ENCODE measurements at places on chromosomes 12 and 14.

DNA sequence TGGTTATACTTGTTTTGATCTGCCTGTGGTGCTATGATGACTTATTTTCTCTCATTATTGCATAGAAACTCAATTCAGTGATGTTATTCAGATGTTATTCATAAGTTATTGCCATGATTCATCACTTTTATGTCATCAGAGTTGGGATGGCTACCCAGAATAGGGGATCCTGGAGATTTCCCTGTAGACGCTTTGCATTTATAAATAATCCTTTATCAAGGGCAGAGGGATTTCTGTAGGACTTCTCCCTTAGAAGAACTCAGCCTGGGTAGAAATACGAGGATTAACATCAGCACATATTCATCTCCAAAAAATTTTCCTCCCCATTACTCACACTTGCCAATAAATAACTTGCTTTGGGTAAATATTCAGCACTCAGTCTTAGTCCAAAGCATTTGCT lies 4.9 kb downstream of the GPRC5A start:
- DNase-seq, result no peak

GRCh38 chr12:116304621-116305020 lies 27.1 kb upstream of the MED13L start:
- DNase-seq, result no peak

DNA sequence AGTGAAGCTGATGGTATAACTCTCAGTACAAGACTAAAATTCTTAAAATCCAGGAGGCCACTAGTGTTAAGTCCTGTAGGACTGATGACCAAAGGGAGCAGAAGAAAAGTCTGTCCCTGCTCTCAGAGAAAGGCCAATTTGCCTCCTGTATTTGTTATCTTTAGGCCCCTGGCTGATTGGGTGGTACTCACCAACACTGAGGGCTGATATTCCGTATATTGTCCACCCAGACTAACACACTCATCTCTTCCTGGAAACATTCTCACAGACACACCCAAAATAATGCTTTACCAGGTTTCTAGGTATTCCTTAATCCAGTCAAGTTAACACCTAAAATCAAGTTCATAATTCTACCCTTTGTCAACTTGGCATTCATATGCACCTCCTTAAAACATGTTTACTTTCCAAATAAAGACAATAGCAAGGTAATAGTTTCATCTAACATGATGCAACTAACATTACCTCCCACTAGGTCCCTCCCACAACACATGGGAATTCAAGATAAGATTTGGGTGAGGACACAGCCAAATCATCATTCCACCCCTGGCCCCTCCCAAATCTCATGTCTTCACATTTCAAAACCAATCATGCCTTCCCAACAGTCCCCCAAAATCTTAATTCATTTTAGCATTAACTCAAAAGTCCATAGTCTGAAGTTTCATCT lies 84.3 kb downstream of the EGLN3 start:
- no peak for DNase-seq

DNA sequence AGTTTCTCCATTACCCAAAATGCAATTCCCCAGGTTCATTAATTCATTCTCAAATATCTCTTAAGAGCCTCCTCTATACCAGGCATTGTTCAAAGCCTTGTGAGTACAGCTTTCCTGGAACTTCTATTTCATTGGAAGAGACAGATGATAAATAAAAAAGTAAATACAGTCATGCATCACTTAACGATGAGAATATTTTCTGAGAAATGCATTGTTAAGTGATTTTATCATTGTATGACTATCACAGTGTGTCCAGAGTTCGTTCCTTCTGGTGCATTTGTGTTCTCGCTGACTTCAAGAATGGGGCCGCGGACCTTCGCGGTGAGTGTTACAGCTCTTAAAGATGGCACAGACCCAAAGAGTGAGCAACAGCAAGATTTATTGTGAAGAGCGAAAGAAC lies 66.0 kb downstream of the ANO4 start:
- no peak for DNase-seq

GRCh38 chr12:14664434-14665023 lies 31.9 kb downstream of the GUCY2C start:
- peak; percentile 50 for DNase-seq

DNA sequence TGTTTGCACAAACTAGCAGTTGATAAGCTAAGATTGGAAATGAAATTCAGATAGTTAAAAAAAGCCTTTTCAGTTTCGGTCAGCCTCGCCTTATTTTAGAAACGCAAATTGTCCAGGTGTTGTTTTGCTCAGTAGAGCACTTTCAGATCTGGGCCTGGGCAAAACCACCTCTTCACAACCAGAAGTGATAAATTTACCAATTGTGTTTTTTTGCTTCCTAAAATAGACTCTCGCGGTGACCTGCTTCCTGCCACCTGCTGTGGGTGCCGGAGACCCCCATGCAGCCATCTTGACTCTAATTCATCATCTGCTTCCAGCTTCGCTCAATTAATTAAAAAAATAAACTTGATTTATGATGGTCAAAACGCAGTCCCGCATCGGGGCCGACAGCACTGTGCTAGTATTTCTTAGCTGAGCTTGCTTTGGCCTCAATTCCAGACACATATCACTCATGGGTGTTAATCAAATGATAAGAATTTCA lies 335.6 kb downstream of the TMEM121 start:
- DNase-seq, result no peak

DNA sequence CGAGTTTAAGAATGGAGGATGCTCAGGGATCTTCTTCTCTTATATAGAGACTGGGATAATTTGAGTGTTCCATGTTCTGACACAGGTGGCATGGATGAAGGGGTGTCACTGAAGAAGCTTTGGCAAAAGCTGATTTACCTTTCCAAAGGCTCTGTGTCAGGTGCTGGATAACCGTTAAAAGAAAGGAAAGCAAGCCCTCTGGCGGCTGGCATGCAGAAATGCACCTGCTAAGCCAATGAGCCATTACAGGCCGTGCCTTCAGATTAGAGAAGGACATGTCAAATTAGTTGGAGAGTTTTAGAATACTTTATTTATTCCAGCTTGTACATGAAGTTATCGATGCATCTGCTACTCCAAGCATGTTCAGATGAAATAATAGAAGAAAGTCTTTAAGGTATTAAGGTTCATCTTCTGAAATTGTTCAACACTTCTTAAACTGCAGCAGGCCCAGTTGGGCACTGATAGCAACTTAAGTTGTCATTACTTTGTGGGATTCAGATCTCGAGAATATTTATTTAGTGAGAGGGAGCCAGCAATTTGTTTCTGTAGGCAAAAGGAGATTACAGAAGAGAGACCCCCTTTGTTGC lies 678.2 kb downstream of the NRXN3 start:
- peak; percentile 77 for DNase-seq

GRCh38 chr12:42174978-42175377 lies 30.3 kb upstream of the GXYLT1 start:
- DNase-seq, result no peak

- no peak for DNase-seq
These were observed 90.2 kb upstream of the PLEKHG7 start for GRCh38 chr12:92612611-92613010.

DNA sequence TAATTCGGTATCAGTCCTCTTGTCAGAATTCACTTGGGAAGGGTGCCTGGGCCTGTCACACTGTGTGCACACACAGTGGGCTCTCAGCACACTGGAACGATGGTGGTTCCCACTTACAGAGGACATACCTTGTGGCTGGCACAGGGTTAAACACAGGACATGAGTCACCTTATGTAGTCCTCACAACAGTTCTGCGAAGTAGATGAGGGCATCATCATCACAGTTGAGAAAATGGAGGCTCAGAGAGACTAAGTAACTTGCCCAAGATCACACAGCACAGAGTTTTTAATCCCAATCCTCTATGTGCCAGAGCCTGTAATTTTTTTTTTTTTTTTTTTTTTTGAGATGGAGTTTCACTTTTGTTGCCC lies 90.7 kb downstream of the NINJ2 start:
- no peak for DNase-seq

- DNase-seq, result no peak
These were observed 509.6 kb downstream of the NOVA1 start for GRCh38 chr14:26088275-26088674.

DNA sequence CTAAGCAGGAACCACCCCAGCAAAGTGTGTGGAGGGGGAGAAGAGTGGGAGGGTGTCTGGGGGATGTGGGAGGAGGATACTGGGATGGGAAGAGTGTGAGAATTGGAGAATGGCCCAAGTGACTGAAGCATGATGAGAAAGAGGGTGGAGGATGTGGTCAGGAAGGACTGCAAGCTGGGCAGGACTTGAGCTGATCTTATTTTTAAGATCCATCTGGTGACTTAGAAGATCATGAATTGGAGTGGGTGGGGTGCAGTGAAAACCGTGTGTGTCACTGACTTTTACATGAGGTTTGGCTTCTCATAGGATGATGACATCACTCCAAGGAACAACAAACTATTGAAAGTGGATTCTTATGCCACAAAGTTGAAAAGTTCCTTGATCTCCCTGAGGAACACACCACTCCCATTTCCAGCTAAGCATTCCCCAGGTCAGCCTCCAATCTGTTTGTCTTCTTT lies 287.5 kb downstream of the GALC start:
- no peak for DNase-seq

DNA sequence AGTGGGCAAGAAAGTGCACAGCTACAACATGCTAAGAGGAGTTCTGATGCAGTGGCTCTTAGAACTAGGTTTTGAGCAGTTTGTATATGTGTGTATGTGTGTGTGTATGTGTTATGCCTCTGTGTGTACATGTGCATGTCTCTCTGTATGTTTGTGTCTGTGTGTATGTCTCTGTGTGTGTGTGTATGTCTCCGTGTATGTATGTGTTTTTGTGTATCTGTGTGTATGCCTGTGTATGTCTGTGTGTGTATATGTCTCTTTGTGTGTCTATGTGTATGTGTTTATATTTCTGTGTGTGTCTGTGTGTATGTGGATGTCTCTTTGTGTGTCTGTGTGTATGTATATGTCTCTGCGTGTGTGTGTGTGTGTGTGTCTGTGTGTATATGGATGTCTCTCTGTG lies 139.6 kb downstream of the C12orf75 start:
- no peak for DNase-seq

DNA sequence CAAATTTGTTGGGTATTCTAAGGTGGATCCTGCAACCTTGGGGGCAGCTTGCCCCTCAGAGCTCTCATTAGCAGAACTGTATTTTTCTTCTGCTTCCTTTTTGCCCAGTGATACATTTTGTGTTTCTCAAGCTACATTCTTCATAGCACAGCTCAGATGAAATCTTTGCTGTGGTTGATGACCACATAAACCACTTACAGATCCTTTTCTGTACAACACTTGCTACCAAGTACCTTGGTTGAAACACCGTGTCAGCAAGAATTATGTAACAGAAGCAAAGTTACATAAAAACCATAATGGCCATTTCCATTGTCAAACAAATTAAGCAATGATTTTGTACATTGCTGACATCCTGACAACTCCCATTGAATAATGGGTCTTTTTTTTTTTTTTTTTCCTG lies 9.7 kb upstream of the PLBD1 start:
- DNase-seq, result no peak

DNA sequence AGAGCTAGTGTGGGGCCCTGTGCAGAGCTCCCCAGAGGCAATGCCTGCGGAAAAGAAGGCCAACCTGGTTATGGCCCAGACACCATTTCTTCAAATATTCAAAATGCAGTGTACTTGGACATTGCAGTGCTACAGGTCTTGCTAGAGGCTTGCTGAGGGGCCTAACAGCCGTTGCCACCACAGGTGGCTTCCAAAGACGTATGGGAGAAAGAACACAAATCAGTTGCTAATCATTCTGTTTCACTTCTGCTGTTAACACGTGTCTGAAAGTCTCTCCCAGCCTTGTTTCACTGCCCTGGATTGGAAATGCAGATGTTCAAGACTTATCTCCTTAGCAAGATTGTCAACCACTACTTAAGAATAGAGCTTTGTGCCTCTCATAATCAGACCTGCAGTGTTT lies 925.9 kb downstream of the GALC start:
- no peak for DNase-seq

DNA sequence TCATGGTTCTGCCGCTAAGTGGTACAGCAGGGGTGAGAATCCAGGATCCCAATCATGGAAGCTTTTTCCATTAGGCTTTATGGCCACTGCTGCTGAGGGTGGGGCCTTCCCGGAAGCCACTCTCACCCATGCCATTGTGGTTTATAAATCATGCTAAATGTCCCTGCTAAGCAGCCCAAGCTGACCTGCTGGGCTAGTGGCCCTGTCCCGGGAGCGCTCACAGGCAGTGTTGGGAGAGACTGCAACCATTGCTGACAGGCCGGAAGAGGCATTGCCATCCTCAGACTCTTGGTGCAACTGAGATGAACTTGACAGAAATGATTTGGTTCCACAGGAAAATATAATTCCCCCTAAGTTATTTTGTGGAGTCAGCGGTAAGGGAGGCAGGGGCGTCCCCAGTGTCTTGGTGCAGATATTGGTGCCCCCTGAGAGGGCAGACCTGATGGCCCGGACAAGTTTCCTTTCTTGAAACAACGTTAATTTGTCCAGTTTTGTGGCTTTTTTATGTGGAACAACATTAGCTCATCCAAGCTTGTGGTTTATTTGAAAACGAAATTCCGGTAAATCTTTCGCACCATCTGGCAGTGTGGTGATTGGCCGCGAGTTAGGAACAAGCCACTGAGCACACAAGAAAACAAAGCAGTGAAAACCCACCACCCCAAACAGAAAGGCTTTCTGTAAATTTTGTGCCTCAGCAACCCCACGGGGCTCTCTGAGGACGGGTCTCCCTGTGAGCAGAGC lies 82.3 kb downstream of the SSPN start:
- no peak for DNase-seq

- DNase-seq, result no peak
These were observed 87.6 kb upstream of the SSTR1 start for GRCh38 chr14:38120109-38120508.

- no peak for DNase-seq
These were observed 465.3 kb downstream of the MDGA2 start for GRCh38 chr14:47210099-47210498.

- DNase-seq, result no peak
These were observed 22.4 kb downstream of the NID2 start for GRCh38 chr14:52046376-52046917.

DNA sequence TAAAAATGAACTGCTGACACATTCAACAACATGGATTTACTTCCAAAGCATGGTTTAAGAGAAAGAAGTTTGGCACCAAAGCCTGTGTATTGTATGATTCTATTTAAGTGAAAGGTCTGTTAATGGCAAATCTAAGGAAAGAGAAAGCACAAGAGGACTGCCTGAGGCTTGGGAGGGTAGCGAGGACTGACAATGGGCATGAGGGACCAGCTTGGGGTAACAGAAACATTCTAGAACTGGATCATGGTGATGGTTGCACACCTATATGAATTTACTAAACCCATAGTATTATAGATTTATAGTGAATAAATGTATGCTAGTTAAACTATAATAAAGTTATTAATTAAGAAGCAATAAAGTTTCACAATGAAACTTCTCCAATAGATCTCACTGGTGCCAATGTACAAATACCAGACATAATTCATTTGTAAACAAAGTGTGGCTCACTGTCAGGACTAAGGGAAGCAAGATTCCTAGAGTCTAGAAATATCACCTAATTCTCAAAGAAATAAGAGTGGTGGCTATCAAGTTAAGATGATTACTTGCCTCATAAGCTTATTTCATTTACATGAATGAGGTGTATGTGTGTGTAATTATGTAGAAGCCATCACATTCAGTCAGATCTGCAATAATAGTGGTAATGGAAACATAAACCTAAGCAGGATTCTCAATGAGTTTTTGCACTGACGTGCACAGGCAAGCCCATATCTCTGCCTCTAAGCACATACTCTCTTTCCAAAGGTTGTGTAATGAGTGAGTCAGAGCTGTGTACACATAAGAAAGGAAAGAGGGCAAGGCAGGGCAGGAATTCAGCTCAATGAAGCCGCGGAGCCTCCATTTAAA lies 353.4 kb downstream of the KCNH5 start:
- DNase-seq, result peak; percentile 24

GRCh38 chr12:124369827-124370378 lies 75.0 kb downstream of the RFLNA start:
- DNase-seq, result no peak

Data from eye (tissue), 1 donor.